Vagina (tissue), 2 donors: ENCODE measurements at places on chromosomes 1 and 21.

DNA sequence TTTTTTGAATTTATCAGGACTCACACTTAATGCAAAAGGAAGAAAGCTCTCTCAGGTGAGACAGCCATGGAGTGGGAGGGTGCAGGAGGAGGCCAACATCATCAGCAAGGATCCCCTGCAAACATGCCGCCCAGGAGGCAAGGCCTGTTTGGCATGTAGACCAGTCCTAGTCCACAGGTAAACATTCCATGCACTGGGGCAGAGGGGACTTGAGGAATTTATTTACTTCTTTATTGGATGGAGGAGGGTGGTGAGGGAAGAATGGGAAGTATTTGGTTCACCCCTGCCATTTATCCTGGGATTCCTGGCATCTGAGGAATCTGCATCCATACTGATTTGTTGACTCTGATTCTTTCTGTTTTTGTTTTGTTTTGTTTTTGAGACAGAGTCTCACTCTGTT, 1.5 kb upstream of the UQCRHL start:
- DNase-seq, result no peak

DNA sequence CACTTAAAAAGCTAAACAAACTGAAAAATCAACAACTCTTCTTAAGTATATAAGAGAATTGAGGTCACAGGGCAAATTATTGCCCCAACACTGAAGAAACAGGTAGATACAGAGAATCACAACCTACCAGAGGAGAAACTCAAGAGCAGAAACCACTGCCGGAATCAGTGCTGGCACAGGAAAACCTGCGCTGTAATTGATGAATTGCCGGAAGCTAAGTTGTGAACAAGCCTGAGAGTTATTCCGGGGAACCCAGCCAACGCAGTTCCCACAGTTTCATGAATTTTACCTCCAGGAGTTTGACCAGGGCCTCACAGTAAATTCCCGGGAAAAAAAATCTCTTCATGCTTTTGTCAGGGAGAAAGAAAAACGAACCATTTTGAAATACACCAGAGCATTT, 657.1 kb upstream of the BRINP3 start:
- DNase-seq, result no peak

GRCh38 chr1:154608397-154609270, 648 bp upstream of the ADAR start:
- no peak for DNase-seq

DNA sequence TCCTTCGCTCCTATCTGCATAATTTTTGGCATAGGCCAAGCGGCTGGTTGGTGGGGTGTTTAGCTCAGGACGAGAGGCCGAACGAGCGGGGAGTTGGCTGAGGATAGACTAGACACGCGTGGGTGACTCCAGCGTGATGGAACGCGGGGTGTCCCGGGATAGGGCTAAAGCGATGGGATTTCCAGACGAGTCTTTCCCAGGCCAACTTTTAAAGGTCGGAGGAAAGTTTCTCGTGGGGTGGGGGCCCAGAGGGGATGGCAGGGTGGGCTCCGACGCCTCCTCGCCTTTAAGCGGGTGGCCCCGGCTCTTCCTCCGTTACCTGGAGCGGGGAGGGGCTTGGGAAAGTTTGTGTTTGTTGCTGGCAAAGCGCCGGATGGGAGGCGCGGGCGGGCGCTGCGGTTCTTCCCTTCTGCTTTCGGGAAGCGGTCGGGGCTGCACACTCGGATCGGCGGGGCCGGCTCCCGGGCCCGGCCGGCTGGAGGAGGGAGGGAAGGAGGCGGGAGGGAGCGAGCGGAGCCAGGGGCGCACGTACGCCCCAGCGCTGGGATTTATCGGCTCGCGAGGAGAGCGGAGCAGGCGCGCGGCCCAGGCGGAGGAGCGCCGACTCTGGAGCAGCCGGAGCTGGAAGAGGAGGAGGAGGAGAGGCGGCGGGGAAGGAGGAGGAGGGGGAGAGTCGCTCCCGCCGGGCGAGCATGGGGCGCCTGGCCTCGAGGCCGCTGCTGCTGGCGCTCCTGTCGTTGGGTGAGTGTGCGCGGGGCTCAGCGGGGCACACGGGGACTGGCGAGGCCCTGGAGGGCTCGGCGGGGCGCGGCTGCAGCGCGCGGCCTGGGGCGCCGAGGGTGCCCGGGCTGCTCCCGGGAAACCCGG, at the start of gene PTGFRN:
TSS of gene PTGFRN (plus strand) at position 405 of the 867 bp plus-strand sequence. CDS start at position 693, 288 bp downstream.
- DNase-seq, result peak; percentile 88

DNA sequence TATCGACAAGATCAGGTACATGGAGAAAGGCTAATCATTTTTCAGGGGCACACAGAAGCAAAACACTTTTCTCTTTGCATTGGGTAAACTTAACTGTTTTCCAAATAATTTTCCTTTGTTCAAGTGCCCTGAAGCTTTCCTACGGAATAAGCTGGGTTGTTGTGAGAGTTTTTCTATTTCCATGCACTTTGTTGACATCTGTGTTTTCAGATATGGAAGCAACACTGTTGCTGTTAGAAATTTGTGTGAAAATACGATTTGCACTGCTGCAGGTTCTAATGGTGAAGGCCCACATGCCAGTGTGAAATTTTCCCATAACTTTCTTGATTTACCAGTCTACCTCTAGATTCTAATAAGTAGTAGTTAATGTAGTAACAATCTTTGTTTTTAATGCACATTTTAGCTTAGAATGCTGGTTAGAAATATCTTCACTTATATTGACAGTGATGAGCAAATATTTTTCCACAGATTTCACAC, 18.3 kb downstream of the NFYC start:
- no peak for DNase-seq

- DNase-seq, result no peak
Observed at GRCh38 chr1:161381707-161382106, 14.0 kb upstream of the CFAP126 start.
